Heart left ventricle (tissue), 16 donors: ENCODE measurements at places on chromosomes 5 and 9.
A peak's percentile ranks its signal among the peaks of the same experiment; 100 is the strongest.

GRCh38 chr5:172455087-172455381 lies 709 bp upstream of the SH3PXD2B start:
- DNase-seq, result no peak

DNA sequence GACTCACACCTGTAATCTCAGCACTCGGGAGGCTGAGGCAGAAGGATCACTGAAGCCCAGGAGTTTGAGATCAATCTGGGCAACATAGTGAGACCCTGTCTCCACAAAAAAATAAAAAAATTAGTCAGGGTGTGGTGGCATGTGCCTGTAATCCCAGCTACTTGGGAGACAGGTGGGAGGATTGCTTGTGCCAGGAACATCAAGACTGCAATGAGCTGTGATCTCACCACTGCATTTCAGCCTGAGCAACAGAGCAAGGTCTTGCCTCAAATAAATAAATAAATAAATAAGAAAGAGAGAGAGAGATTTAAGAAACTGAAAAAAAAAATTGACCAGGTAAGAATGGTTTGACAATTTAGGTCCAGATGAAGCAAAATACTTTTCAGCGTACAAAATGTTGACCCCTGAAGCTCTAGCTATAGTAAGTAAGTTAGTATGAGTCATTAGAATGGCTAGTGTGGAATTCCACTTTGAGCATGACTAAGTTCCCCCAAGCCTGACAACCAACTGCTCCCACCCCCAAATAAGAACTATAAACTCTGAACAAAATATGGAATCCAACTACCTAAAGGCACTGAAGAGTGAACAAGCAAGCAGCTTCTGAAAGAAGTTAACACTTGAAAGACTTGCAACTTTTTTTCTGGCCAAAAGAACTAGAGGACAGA lies 217.8 kb upstream of the TLE4 start:
- DNase-seq, result no peak

GRCh38 chr9:101848485-101848919 lies 110.1 kb upstream of the GRIN3A start:
- no peak for DNase-seq

GRCh38 chr5:8013948-8014710 lies 145.2 kb downstream of the MTRR start:
- DNase-seq, result no peak

DNA sequence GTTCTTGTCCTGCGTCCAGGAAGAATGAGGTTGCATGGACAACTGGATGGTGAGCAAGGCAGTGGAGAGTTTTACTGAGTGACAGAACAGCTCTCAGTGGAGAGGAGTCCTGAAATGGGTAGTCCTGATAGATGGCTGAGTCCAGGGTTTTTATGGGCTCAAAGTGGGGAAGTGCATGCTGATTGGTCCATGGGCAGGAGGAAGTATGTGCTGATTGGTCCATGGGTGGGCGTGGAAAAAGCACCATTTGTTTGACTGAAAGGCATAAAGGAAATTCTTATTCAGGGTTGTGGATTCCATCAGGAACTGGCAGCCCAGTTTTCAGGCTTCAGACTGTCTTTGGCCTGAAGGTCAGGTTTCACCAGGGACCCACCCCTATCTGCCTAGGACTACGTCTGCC lies 10.6 kb downstream of the FSD1L start:
- DNase-seq, result peak; percentile 27

- no peak for DNase-seq
Measured at GRCh38 chr9:33919276-33919897, 102.4 kb downstream of the UBE2R2 start.

DNA sequence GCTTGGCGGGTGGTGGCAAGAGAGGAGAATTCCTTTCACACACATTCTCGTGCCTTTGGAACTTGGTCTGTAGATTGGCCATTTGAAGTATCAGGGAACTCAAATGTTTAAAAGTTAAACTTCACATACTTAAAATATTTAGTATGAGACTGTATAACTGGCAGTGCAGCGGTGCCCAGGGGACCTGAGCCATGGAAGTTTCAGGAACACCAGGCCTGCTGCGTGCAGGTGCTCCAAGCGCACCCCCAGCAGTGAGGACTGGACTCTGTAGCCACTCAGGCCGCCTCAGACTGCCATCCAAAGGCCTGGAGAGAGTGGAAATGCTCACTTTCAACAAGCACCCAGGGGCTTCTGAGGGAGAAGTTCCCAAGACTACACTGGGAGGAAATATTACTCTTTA lies 273.5 kb upstream of the IRX2 start:
- no peak for DNase-seq

GRCh38 chr9:68838245-68838644 lies 133.2 kb downstream of the PIP5K1B start:
- no peak for DNase-seq

- peak; percentile 61 for DNase-seq
Measured at GRCh38 chr9:135506327-135507103, 6.0 kb downstream of the MRPS2 start.

DNA sequence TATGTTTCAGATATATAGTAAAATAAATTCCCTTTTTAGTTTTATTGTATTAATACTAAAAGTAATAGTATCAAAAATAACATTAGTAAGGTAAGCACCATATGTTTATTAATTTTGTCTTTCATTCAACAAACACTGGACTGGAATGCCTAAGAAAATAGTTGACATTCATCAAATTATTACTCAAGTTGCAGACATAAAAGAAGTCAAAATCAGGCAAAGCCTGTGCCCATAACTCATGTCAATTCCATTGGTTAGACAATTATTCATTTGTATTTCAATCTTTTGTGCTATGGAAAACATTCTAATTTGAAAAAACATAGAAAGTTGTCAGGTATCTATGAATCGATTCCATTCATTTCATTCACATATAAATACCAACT lies 158.9 kb downstream of the CEMIP2 start:
- DNase-seq, result no peak

DNA sequence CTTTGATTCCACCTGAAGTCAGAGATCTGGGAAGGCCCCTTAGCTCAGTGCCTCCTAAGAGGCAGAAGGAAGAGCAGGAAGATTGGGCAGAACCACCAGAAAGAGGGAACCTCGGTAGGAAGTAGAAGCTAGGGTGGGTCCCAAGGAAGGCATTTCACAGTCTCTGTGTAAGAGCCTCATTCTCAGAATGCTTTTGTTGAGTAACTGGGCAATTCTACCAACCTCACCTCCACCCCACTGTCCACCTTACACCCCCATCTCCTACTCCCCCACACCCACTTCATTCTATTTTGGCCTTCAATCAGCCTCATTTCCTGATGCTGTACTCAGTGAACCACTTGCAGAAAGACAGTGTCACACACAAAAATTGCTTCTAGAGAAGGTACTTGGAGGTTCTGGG lies 3.5 kb downstream of the HBEGF start:
- no peak for DNase-seq

DNA sequence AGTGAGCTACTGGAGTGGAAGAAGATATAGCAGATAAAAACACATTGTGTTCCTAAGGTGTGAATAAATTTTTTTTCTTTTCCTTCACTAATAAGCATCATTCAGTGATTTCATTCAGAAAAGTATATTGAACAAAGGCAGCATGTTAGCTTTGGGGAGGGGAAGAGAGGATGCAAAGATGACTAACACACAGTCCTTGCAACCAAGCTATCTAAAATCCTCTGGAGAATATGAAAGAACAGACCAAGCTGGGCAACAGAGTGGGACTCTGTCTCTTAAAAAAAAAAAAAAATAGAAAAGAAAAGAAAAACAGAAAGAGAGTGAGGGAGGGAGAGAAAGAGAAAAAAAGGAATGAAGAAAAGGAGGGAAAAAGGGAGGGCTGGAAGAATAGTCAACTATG lies 22.3 kb upstream of the OMD start:
- DNase-seq, result no peak

DNA sequence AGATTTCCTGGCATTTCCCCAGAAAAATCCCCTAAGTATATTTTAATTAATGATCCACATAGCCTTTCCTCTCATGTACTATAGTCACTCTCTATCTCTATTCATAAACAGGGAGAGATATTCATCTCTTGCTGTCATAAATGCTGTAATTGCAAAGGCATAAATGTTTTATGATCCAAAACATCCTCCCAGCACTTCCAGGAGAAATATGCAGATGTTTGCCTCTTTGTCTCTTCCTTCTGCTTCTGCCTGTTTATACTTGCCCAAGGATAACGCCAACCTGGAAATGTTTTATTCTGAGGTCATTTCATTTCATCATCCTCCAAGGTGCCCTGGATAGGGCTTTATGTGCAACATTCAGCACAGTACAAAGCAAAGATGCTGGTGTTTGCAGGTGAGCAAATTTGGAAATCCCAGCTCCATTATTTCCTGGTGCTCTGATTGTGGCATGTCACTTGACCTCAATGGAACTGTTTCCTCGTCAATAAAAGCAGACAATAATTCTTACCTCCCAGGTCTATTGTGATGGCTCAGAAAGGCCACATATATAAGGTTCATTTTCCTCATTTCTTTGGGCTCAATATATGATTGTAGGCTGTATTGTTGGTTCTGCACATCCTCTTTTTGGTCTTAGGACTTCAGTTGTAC lies 6.9 kb downstream of the TNFSF15 start:
- DNase-seq, result no peak

DNA sequence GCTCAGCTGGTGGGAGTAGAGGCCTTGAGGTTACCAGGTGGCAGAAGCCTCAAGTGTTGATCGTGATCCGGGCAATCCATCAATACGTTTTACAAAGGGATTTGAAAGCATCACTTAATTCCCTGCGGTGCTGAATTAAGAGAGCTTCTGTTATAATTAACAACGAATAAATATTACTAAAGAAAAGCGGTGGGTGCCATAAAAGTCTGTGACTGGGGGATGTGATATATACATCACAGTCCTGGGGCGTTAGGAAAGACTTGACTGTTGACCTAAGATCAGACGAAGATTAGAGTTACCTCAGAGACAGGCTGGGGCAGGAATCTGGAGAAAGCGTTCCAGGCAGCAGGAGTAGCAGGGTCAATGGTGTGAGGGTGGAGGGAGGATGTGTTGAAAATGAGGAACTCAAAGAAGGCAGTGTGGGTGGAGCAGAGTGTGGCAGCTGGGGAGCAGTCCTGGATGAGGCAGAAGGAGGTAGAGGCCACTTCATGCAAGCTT lies 6.7 kb upstream of the C5orf63 start:
- DNase-seq, result no peak

- DNase-seq, result no peak
Measured at GRCh38 chr9:68515326-68516017, 25.2 kb downstream of the TMEM252 start.

GRCh38 chr5:135916638-135917263 lies 21.1 kb upstream of the IL9 start:
- no peak for DNase-seq

DNA sequence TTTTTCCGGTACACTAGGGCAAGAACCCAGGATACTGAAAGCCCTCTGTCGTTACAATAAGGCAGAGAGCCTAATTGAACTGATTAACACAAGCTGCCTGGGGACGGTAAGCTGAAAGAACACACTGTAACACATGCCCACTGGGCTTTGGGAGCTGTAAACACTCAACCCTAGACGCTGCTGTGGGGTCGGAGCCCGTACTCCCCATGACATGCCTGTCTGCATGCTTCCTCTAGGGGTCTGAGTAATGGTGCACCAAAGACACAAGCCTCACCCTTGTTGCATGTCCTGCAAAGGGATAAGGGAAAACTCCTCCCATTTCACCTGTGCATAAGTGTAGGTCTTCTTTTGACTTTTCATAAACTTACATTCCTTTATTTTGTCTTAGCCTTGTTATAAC lies 194.0 kb downstream of the FBXL7 start:
- DNase-seq, result no peak

- DNase-seq, result no peak
Measured at GRCh38 chr5:38455796-38456330, 100.6 kb downstream of the LIFR start.

GRCh38 chr9:127279717-127280285 lies 15.2 kb downstream of the GARNL3 start:
- no peak for DNase-seq

DNA sequence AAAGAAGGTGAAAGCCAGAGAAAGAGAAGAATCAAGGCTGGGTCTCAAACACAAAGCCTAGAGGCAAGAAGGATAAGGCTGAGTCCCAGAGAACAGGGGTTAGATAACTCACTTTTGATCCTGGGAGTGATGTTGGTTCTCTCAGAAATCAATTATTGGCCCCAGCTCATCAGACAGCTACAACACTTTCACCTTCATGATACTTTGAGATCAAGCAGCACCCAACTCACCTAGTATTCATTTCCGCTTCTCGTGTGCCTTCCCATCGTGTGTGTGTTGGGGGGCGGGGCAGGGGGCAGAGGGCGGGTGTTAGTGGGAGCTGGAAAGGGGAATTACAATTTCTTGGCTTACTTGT lies 92.2 kb upstream of the RAD23B start:
- DNase-seq, result no peak

DNA sequence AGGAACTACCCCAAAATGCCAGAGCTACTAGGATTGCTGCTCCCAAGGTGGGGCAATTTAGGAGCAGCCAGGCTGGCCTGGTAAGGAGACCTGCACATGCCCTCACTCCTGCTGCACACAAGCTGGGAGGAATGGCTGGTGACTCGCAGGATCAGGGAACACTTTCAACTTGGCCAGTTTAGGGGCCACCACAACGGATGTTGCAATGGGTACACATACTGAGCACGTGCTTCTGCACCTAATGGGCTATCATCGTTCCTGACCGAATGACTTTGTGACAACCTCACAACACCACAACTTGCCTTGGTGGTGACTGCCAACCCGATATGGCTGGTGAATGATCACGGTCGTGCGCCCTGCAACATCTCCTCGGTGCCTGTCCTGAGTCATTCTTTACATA lies 172.0 kb downstream of the ROR2 start:
- no peak for DNase-seq

- no peak for DNase-seq
Measured at GRCh38 chr5:81754621-81755020, 3.7 kb upstream of the SSBP2 start.

GRCh38 chr9:98596486-98596885 lies 112.2 kb downstream of the GABBR2 start:
- no peak for DNase-seq

- DNase-seq, result no peak
Measured at GRCh38 chr5:27240791-27241190, 202.4 kb upstream of the CDH9 start.

GRCh38 chr5:169548315-169548714 lies 35.3 kb upstream of the SPDL1 start:
- DNase-seq, result no peak

DNA sequence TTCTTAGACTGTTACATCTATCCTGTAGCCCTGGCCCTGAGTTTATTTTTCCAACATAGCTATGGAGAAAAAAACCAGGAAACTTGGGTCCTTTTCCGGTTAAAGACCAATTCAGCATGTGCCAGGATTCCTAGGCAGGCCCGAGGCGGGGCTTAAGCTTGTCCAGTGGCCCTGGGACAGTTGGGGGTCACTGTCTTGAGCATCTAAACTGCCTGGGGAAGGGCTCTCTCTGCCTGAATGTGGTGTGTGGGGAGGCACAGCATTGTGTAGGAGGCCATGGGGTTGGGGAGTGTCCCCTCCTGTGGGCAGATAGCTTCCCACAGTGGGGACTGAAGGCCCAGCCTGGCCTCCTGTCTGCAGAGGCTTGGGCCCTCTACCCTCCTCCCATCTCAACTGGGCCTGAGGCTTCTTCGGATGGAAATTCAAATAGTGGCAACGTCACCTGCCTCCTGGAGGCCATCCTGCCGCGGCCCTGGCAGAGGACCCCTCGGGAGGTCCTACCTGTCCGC lies 88.8 kb downstream of the PHF2 start:
- DNase-seq, result peak; percentile 22
